Chondrocyte (in vitro differentiated cells): ENCODE measurements at places on chromosomes 3 and 15. TPM values are rescaled to one million over a fixed set of nuclear protein-coding genes. Genes with fewer than 3 reads are reported as not detected.

- H3K4me3 ChIP-seq: no peak overlapping the region
- H3K36me3 ChIP-seq: peaks cover 8% of the 10 kb centered on the region
- peaks cover 28% of the 10 kb centered on the region for H3K4me1 ChIP-seq
- DNase-seq: no peak
- H3K27me3 ChIP-seq: no peaks in the 10 kb centered on the region
These were observed 15.1 kb downstream of the TLNRD1 start for GRCh38 chr15:81015621-81016488.

Gene LINGO1
- 5.1 to 12.2 TPM (median 12.0 TPM) in 3 replicates for total RNA-seq

- DNase-seq: no peak
- no peak overlapping the region for H3K27ac ChIP-seq
- H3K4me1 ChIP-seq: peaks cover 4% of the 10 kb centered on the region
- H3K4me3 ChIP-seq: no peak overlapping the region
- no peaks in the 10 kb centered on the region for H3K27me3 ChIP-seq
These were observed 304.5 kb downstream of the RBMS3 start for GRCh38 chr3:29585368-29585767.

Gene IQCH
- 1.00 to 1.4 TPM (median 1.0 TPM) in 3 replicates for total RNA-seq

Gene PLAAT1
- total RNA-seq: 0.80 to 2.4 TPM (median 1.6 TPM) in 3 replicates

- no peak overlapping the region for H3K27ac ChIP-seq
- H3K4me3 ChIP-seq: no peak overlapping the region
- no peak for DNase-seq
- H3K4me1 ChIP-seq: peaks cover 5% of the 10 kb centered on the region
These were observed 37.4 kb upstream of the MRPL3 start for GRCh38 chr3:131540143-131540542.

Gene FRMD5
- total RNA-seq: 0.31 to 1.6 TPM (median 1.5 TPM) in 3 replicates

DNA sequence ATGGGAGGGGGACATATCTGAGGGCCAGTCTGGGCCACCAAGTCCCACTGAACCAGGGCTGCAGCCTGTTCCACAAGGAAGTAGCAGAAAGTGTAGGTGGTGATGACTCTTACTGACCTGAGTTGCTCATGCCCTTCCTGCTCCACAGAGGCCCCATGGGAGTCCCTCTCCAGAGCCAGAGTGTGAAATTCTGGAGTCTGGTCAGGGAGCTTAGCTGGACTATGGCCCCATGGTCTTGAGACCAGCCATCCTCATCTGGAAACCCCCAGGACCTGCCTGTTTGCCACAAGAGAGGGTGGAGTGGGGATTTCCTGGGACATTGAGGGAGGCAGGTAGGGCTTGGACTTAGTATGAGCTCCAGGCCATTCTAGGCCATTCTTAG, 3.0 kb downstream of the SPINT1 start:
- H3K36me3 ChIP-seq: no peaks in the 10 kb centered on the region
- H3K4me3 ChIP-seq: no peak overlapping the region
- peaks cover 8% of the 10 kb centered on the region for H3K4me1 ChIP-seq
- H3K27me3 ChIP-seq: peaks cover 11% of the 10 kb centered on the region

- no peak overlapping the region for H3K27ac ChIP-seq
- no peak overlapping the region for H3K4me3 ChIP-seq
- peaks cover 6% of the 10 kb centered on the region for H3K4me1 ChIP-seq
- H3K36me3 ChIP-seq: peaks cover 2% of the 10 kb centered on the region
These were observed 23.2 kb upstream of the ACTC1 start for GRCh38 chr15:34818526-34818925.

Gene STXBP5L
- not detected in 3 replicates for total RNA-seq

- no peak overlapping the region for H3K4me3 ChIP-seq
- no peaks in the 10 kb centered on the region for H3K27me3 ChIP-seq
- H3K4me1 ChIP-seq: peaks cover 56% of the 10 kb centered on the region
- no peak for DNase-seq
These were observed 1.5 kb upstream of the PPP1R2 start for GRCh38 chr3:195544634-195545033.

DNA sequence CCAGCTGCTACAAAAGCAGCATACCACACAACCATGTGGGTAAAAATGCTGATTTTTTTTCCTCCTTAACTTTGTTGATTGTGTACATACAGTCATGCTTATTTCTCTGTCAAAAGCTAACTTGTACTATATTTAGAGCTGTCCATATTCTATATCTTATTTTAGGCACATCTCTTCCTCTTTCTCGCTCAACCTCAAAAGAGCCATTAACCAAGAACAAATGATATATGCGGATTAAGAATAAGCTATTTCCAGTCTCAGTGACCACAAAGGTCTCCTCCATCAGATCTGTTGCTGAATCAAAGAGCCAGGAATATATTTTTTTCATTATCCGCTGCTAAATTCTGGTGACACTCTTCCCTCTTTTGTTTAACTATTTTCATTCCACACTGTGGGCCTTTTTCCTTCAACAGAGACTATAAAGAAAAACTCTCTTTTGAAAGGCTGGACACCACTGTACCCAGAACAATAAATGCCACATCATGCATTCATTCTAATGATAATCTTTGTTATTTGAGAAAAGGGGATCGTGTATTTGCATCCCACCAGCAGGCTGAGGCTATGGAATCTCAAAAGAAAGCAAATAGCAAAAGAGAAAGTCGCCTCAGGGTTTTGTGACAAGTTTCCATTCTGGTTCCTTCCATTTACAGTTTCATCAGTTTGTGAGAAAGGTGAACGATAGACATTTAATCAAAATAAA, 8.0 kb downstream of the TMEM212 start:
- peaks cover 4% of the 10 kb centered on the region for H3K36me3 ChIP-seq
- H3K4me1 ChIP-seq: peaks cover 43% of the 10 kb centered on the region
- H3K4me3 ChIP-seq: no peak overlapping the region
- DNase-seq: no peak

DNA sequence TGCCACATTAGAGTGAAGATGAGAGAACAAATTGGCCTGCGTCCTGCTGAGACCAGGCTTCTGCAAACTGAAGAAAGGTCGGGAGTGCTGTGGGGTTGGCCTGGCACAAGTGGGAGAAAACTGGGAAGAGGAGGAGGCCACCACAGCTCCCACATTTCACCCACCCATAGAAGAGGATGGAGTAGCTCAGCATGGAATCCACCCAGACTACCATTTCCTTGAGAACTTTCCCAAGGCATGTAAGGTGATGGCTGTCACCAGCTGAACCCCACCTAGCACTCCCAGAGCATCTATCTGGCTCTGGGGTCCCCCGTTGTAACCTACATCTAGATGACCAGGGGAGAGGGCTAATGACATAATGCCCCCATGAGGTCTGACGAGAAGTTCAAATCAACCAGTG, 120.4 kb upstream of the TRIM42 start:
- H3K4me1 ChIP-seq: no peaks in the 10 kb centered on the region
- H3K27me3 ChIP-seq: no peaks in the 10 kb centered on the region
- H3K36me3 ChIP-seq: peaks cover 16% of the 10 kb centered on the region
- DNase-seq: no peak

Gene P2RY14
- total RNA-seq: not detected in 3 replicates

DNA sequence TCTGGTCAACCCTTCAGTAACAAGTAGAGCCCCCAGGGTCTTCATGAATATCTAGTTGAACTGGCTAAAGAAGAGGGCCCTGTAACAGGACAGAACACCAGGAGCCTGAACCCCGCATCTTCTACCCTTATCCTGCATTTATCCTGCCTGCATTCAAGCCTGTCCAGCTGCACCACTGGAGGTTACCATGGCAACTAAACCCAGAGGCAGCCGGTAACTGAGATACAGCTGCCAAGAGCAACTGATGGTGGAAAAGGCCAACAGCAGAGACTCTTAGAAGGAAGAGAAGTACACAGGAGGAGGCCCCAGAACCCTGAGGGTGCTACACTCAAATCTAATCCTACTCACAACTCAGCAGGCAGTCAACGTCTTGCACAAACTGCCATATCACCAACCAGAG, 3.7 kb upstream of the PRKAR2A start:
- H3K27ac ChIP-seq: no peak overlapping the region
- peaks cover 13% of the 10 kb centered on the region for H3K4me1 ChIP-seq
